Cardiac septum (tissue), 1 donor: ENCODE measurements at places on chromosomes 3 and 15. TPM values are rescaled to one million over a fixed set of nuclear protein-coding genes. Genes with fewer than 3 reads are reported as not detected.

The FGF12 gene
- 45.1 TPM for total RNA-seq

GRCh38 chr15:39429898-39430357 lies 151.0 kb upstream of the THBS1 start:
- no peak for DNase-seq

- DNase-seq, result no peak
These were observed 12.8 kb downstream of the H1-8 start for GRCh38 chr3:129555616-129556357.

DNA sequence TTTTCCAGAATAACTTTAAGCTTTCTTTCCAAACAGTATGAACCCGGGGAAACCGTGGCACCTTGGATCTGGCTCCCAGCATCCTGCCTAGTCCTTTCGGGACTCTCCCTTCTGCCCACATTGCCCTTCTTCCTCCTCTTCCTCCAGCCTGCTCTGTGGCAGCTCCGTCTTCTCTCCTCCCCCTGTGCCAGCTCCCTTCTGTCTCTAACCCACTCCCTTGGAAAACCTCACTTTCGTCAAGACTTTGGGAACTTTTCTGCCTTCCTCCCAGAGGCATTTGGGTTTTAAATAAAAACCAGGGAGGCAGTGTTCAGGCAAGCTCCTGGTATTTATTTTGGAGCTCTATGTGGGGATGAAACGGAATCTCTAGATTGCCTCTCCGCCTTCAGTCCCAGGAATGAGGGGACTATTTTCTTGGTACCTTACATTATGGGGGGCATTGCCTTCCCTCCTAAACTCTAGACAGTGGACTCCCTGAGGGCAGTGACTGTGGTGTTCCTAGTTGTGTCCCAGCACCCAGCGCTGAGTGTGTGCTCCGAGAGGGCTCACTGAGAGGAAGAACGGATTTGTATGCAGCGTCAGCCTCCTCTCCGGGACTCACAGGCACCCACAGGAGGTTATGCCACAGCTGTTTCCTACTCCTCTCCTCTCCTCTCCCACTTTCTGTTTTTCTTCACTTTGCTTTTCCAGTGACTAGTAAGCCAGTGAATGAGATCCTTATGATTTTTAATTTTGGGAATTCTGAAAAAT lies 105.4 kb upstream of the MRPS22 start:
- no peak for DNase-seq

The RYK gene
- total RNA-seq, result 44.2 TPM

GRCh38 chr3:47884603-47885002 lies 81.7 kb downstream of the DHX30 start:
- DNase-seq, result no peak

DNA sequence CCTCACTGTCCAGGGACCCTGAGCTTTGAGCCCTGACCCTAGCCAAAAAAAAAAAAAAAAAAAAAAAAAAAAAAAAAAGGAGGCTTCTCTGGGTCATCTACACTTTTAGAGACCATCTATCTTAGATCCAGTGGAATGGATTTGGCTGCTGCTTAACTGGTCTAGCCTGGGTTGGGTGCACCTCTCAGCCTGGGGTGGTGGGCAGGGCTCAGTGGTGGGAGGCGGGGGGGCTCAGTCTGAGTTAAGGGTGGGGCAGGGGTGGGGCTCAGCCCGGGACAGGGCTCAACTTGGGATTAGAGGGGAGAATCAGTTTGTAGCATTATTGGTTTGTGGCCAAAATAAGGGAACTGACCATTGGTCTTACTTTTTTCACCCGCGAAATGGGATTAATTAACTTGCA lies 139.2 kb downstream of the TPRA1 start:
- peak; percentile 70 for DNase-seq

DNA sequence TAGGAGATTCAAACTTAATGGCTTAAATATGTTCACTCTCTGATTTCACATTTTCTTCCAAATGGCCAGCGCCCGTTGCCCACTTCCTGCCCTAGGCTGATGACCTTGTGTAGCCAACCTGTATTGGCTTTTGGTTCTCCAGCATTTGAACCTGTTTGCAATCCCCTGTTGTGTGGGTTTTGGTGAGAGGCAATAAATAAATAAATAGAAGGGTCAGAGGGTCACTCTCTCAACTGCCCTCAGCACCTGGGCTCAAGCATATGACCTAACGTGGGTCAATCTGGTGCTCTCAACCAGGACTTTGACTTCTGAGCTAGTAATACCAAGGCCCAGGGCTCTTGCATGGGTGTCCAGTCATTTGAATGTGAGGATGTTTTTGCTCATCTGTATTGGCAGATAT lies 1.8 kb upstream of the SRP14 start:
- DNase-seq, result no peak

The GHRL gene
- total RNA-seq, result 0.48 TPM

GRCh38 chr15:33116198-33116597 lies 78.3 kb downstream of the FMN1 start:
- no peak for DNase-seq

DNA sequence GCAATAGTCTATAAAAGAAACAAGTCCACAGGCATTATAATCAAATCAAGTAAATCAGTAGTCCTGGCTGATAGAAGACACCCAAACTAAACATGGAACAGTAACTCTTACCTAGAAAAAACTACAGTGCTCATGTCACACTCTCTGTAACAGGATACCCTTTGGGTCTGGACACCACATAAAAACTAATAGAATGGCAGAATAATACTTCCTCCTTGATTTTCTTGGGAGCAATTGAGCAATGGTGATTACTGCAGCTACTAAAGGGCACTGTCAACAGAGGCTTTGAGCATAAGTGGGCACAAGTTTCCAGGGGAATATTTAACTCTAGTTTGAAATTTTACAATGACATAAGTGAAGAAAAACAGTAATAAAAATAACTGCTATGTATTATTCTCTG lies 59.5 kb downstream of the GLB1 start:
- no peak for DNase-seq

GRCh38 chr3:119408243-119408950 lies 55.0 kb downstream of the TMEM39A start:
- DNase-seq, result no peak

The B3GALNT1 gene
- total RNA-seq, result 75.1 TPM

- DNase-seq, result no peak
These were observed 61.8 kb upstream of the ATP13A3 start for GRCh38 chr3:194548346-194549321.

DNA sequence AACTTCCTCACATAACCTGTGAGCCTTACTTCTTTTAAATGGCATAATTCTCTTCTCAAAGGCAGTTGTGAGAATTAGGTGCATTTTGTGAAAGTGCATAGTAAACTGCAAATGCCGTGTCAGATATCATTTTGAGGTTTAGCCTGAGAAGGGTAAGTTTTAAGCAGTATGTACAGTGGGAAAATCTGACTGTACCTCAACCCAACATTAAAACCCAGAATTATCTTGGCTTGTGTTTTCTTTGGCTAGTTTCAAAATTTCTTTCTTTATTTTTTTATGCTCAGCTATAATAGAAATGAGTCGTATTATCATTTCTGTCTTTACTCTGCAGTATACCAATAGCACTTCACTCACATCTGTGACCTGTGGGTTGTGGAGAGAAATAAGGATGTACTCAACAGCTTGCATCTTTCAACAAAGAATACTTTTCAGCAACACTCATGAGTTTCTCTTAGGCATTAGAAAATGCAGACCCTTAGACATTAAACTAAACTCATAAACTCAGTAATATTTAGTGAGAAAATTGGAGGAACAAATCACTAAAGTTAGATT lies 65.7 kb downstream of the RASA2 start:
- DNase-seq, result no peak

The CHST14 gene
- 8.4 TPM for total RNA-seq

DNA sequence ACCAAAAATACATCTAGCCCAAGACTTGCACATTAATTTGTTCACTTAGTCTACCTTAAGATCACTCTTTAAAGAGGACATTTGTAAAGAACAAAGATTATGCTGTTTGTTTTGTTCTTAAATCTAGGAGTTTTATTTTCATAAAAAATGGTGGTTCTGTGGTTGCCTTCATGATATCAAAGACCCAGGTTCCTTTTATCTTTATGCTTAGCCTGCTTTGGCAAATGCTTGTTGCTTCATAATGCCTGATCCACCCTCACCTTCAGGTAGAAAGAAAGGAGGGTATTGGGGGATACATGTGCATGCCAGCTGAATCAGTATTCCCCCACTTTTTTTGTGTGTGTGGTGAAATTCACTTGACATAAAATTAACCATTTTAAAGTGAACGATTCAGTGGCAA lies 48.5 kb downstream of the GTF2E1 start:
- no peak for DNase-seq

- DNase-seq, result no peak
These were observed 213.7 kb upstream of the NR2E3 start for GRCh38 chr15:71596672-71597071.

The GPR176 gene
- total RNA-seq, result 2.7 TPM

The NMD3 gene
- total RNA-seq, result 70.3 TPM

The THAP10 gene
- 3.5 TPM for total RNA-seq

DNA sequence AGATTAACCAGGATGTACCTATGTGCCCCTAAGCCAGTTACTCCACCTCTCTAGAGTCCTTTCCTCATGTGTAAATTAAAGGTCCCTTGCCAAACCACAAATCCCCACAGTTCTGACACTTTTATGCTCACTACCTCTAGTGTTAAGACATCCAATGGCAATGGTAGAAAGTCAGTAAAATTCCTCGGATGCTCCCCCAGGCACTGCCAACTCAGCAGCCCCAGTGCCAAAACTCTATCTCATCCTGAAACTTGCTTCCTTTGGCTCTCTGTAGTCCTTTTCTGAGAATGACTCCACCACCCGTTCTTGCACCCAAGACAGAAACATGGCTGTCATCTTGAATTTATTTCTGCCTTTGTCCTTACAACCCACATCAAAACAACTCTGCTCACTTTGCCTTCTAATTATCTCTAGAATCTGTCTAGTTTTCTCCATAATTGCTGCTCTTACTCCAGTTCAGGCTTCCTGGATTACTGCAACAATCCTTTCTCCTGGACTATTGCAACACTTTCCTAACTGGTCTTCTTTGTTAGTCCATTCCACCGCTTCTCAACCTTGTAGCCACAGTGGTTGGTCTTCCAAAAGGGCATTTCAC lies 41.6 kb downstream of the MB21D2 start:
- DNase-seq, result no peak

GRCh38 chr3:177552051-177552450 lies 354.8 kb upstream of the TBL1XR1 start:
- DNase-seq, result no peak

DNA sequence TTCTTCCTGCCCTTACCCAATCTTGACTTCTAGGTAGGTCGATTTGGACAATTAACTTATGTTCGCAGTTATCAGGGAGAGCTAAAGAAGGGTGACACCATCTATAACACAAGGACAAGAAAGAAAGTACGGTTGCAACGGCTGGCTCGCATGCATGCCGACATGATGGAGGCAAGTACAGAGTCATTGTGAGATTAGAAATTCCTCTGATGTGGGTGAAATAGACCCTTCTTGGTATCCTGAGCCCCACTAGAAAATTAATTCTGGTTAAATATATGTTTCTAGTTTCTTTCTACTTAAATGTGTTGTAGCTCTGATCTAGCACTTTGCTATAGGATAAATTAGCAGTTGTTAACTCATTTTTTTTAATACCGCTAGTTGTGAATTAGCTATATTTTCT lies 13.6 kb downstream of the LXN start:
- no peak for DNase-seq

DNA sequence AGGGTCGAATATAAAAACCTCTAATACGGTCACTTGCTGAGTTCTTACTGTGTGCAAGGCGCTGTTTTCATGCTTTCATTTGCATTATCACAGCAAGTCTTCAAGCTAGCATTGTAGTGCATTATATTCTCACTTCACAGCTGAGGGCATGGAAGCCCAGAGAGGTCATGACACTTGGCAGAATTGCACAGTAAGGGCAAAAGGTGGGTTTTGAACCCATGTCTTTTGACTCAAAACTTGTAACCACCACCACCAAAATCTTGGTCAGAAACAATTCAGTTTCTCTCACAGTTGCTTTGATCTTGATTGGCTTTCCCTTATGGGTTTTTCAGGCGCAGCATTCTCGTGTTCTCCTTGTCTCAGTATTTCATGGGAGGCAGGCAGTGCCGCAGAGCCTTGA lies 371.1 kb downstream of the PTPRG start:
- DNase-seq, result no peak

The SNAPC5 gene
- total RNA-seq, result 32.0 TPM

DNA sequence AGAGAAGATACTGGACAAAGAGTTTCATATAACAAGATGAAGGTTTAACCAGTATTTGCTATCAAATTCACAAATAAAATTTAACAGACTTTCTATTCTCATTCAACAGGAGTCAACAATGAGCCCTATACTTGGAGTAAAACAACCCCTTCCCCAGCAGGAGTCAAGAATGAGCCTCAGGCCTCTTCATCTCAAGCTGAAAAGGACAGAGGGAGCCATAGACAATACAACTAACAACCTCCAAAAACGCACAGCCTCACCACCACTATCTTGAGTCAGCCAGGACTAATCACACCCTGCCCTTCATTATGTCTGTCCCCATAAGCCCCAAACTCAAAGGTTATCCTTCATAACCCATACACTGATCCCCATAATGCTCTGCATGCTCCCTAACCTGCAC lies 36.4 kb downstream of the ETFA start:
- no peak for DNase-seq

DNA sequence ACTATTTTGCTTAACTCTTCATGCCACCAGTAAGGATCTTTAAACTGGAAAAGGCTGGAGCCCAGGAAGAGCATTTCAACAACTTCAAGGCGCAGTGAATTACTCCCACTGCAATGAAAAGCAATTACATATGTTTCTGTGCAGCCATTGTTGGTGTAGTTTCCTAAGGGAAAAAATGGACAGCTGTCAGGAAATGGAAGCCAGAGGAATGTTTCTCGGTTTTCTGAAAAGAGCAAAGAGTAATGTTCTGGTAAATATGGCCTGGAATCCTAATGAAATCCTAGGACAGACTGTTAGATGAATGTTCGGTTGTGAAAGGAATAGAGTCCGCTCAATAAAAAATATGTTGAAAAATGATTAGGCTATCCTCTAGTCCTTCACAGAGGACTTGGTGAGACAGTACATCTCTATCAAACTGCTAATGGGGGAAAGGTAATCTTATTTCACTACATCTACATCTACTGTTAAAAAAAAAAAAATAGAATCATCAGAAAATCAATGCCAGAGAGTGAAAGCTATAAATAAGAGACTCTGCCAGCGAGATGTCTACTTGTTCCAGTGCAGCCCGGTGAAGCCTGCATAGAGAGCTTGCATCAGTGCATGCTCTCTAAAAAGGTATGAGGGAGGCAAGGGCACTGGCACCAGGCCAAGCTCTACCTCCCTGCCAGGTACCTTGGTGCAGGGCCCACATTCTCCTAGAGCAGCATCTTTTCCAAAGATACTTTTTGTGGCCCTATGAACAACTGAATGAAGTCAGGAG lies 68.2 kb upstream of the TJP1 start:
- no peak for DNase-seq

- no peak for DNase-seq
These were observed 177.2 kb upstream of the THBS1 start for GRCh38 chr15:39403640-39404117.

GRCh38 chr15:62164396-62165103 lies 535 bp downstream of the C2CD4B start:
- DNase-seq, result peak; percentile 76

The GUCA1C gene
- 0.81 TPM for total RNA-seq

The CPN2 gene
- 0.35 TPM for total RNA-seq

The LRRC15 gene
- total RNA-seq, result 0.38 TPM
